ENCODE measurements at places on chromosomes 6 and 20. TPM values are rescaled to one million over a fixed set of nuclear protein-coding genes. Genes with fewer than 3 reads are reported as not detected.

DNA sequence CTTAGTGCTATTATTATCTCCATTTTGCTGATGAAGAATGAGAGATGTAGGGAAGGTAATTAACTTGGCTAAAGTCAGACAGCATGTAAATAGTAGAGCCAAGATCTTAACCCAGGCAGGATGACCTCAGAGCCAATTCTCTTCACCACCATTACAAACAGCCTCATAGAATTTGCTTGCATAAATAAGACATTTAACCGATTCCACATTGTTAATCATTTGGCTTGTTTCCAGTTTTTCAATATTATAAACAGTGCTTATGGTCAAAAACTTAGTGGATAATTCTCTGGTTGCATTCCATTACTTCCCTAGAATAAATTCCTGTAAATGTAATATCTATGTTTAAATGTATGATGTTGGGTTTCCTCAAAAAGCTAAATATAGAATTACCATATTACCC, 19.1 kb upstream of the PRDM1 start:
- no peaks in the 10 kb centered on the region for H3K36me3 ChIP-seq
- DNase-seq: no peak
- no peaks in the 10 kb centered on the region for H3K4me1 ChIP-seq
- no peak overlapping the region for H3K27ac ChIP-seq
- no peak overlapping the region for H3K4me3 ChIP-seq

DNA sequence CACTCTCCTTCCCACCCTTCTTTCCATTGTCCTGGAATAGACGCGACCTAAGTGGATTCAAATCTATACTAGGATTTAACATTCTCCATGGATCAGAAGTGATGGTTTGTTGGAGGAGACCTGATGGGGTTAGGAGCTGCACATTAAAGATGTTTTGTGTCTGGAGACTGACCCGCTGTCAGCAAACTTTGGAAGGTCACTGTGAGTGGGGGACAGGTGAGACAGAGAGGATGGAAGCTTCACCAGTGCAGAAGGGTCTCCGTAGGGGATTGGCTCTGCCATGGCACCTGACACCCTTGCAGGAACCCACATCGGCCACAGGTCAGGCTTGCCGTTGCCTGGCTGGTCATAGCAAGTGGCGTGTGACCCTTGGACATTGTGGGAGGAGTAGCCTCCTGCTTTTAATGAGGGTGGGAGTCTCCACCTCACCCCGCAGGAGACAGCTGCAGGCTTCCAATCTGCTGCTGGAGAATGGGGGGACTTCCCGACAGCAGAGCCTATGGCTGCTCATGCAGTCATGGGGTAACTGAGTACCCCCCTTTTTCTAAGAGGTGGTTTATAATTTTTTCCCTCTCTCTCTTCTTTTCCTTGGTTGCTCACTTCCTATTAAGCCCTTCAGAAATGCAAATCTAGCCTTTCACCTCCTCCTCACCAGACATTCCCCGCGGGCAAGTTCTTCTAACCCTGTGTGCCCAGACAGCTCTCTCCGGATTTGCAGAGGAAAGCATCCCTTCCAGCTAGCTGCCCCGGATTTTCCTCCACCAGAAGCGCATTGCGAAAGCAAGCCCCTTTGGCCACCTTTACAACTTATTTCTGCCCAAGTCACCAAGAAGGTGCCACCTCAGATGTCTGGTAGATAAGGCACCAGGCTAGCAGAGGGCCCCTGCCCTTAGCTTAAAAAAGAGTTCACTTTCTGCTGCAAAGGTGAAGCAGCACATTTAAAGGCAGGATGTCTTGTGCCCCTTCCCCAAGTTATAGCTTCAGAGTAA, 53.5 kb downstream of the DACT2 start:
- no peak overlapping the region for H3K27ac ChIP-seq
- H3K4me1 ChIP-seq: no peaks in the 10 kb centered on the region
- H3K27me3 ChIP-seq: no peaks in the 10 kb centered on the region
- no peak for DNase-seq
- no peak overlapping the region for H3K4me3 ChIP-seq

CLPSL1 gene
- not detected for total RNA-seq

LY6G6C gene
- total RNA-seq: not detected
